CD8-positive, alpha-beta memory T cell (primary cell): ENCODE measurements at places on chromosomes 13 and 19.
A peak's percentile ranks its signal among the peaks of the same experiment; 100 is the strongest.

DNA sequence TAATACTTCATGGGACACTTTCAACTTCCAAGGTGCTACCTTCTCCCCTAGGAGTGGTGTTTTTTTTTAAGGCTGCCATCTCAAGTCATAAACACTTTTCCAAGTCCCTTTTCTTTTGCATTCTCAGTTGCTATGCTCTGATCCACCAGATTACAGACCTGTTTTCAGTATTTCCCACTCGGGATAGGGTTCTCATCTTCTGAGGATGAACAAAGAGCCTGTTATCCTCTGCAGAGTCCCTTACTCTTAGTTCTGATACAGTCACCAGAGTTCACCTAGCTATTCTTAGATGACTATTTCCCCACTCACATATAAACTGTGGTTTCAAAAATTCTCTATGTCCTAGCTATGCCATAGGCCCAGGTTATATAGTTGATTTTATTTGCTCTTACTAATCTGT lies 15.9 kb downstream of the ZDHHC20 start:
- no peak for DNase-seq

GRCh38 chr13:87709947-87710346 lies 38.8 kb downstream of the SLITRK5 start:
- DNase-seq = no peak

DNA sequence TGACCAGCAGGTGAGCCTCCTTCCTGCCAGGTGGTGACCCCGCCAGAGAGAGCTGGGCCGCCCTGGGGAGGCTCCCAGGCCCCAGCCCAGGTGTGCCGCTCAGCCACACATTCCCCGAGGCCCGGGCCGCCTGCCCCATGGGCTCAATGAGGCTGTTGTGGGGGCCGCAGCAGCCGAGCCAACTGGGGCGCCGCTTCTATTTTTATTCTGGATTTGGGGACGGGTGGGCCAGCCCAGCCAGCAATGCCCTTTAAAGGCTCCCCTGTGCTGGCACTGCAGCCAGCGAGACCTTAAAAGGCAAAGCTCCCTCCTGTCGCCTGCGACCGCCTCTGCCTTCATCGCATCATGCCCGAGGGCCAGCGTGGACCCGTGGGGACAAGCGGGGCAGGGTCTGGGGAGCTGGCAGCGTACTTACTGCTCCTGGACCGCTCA lies 17.7 kb upstream of the CRTC1 start:
- DNase-seq = no peak

DNA sequence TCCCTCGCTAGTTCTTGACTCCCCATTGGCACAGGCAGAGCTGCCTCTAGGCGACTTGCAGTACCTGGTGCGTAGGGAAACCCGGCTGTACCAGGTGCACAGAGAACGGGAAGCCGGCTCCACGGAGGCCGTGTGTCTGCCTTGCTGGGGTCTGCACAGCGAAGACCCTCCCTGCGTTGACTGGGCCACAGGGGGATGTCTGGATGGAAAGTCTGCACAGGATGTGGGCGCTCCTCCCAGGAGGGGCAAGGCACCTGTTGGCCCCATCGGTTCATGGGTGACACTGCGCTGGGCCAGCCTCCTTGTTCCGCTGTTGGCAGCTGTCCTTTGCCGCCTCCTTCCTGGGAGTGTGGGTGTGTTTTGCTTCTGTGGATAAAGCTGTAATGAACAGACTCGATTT lies 138.3 kb downstream of the TEX29 start:
- no peak for DNase-seq

GRCh38 chr13:112182846-112183531 lies 116.0 kb downstream of the SOX1 start:
- no peak for DNase-seq

GRCh38 chr19:53580871-53581835 lies 43.2 kb downstream of the ZNF331 start:
- peak; percentile 38 for DNase-seq

- peak; percentile 91 for DNase-seq
Measured at GRCh38 chr19:58581227-58582141, 8.3 kb upstream of the MZF1 start.

GRCh38 chr19:722553-723101 lies 13.9 kb downstream of the PALM start:
- DNase-seq = no peak

DNA sequence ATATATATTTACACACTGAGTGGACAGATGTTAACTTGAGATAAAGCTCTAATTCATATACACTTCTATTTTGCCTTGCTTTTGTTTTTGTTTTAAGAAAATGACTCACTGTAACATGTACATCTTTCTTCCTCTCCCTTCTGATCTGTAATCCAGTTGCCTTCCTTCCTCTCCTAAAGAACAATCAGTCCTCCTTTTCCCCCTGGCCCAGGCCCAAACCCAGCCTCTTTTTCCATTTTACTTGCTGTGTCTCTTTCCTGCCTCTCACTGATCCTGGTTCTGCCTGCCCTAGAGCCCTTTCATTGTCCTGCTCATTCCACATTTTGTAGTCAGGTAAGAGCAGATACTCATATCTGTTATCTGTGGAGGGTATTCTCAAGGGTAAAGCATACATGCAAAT lies 50.8 kb downstream of the ZAR1L start:
- DNase-seq = no peak
